ENCODE measurements at places on chromosomes 1 and 21.

GRCh38 chr1:219083631-219084030, 90.0 kb upstream of the LYPLAL1 start:
- no peak for DNase-seq

DNA sequence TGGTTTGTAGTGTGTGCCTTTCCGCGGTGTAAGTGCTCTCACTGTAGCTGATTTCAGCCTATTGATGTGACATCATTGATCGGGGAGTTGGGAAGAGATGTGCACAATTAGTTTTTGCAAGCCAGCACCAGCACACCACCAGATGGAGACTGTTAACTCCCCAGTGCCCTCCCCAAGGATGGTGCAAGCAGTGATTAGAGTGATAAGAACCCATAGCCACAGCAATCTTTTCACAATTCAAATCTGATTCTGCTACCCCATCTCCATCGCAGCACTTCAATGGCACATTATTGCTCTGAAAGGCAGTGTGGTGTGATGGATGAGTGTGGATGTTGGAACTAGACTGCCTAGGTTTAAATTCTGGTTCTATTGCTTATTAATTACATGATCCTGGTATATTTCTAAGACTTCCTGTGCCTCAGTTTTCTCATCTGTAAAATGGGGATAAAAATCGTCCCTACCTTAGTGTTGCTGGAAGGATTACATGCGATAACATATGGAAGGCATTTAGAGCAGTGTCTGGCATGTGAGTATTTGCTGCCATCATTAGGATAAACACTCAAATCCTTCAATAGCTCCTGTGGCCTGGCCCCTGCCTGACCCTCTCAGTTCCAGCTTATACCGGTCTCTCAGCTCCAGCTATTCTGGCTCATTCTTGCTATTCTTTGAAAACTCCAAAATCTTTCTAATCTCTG, 6.7 kb downstream of the CSF3R start:
- no peak for DNase-seq

- DNase-seq, result no peak
These were observed 2.2 kb downstream of the SPATC1L start for GRCh38 chr21:46181953-46182547.

- DNase-seq, result no peak
These were observed 5.6 kb downstream of the PTPRF start for GRCh38 chr1:43536196-43536863.

DNA sequence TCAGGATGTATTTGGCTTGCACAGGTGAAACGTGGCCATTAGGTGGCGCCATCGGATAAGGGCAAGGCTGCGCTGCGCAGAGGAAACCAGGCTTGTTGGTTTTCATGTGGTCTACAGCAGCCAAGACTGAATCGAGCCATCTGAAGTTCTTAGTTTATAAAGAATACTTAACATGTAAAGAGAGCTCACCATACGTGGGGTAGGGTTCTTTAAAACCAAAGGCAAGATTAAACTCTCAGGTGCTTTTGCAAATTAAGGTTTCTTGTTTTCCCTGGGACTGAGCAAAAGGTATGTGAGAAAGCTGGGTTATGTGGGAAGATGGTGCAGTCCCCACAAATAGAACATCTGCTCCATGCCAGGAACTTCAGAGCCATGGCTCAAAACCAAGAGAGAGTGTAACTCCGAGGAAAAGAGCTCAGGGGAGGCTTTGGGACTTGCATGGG, 9.3 kb downstream of the MASP2 start:
- DNase-seq, result peak; percentile 89

DNA sequence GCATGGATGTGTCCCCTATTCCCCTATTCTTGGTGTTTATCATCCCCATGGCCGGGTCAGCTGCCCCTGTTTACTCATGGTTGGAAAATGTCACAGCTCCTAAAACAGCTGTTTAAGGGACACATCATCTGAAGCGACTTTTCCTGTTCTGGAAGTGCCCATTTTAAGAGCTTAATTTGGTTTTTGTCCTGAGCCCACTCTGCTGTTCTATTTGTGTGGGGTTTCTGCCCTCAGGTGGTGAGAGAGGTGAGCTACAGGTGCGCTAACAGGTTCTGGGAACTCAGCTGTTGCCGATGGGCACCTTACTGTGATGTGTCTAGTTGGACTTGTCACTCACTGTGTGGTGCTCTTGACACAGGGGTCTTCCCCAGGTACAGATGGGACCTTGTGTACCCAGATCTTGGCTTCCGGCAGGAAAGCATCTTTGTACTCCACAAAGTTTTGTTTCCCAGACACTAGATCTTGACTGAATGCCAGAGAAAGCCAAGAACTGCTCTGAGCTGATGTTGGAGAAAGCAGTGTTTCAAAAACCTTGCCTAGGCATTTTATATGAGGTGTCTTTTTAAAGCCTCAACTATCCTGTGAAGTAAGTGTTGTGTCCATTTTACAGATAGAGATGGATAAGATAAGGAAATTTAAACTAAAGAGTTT, 59.0 kb upstream of the CD1D start:
- no peak for DNase-seq

GRCh38 chr1:228392111-228392936, 14.3 kb downstream of the TRIM11 start:
- DNase-seq, result no peak

DNA sequence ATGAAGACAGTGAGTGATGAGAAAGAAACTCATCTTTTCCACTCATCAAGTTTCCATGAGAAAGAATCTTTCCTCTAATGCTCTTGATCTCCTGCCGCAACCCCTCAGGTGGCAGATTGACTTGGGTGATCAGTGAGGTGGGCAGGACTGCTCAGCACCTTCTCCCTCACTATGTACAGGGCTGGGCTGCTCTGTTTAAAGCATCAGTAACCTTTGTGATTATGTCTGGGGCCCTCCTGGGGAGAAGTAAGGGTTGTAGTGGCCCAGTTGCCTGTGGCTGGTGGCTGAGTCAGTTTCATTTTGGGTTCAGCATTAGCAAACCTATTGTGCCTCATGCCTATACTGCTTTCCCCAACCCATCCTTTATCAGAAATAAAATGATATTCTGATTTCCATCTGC, 366.0 kb downstream of the TTLL7 start:
- no peak for DNase-seq

DNA sequence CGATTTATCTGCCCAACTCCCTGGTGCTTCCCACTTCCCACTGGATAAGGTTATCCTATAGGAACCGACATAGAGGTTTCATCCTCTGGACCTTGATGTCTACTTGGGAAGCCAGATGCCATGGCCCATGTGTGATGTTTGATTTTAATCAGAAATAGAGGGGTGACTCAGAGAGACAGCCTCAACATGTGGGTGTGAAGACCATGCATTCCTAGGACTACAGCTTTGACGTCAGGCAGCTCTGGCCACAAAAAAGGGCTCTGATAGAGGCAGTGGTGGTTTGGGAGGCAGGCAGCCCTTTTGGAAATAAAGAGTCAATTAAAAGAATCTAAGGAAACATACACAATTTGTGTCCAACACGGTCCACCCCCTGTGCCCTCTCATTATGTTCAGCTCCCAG, 5.2 kb upstream of the SH2D2A start:
- DNase-seq, result no peak

GRCh38 chr1:57423656-57424211, at the start of gene DAB1:
Gene DAB1, minus strand, starts transcription at chr1:57424060. Its CDS starts 133,030 bp downstream, at chr1:57291030.
- DNase-seq, result no peak

All from suppressor macrophage treated with lipopolysaccharide for 4 hours (primary cell).